ENCODE measurements at places on chromosomes 3 and 15.

DNA sequence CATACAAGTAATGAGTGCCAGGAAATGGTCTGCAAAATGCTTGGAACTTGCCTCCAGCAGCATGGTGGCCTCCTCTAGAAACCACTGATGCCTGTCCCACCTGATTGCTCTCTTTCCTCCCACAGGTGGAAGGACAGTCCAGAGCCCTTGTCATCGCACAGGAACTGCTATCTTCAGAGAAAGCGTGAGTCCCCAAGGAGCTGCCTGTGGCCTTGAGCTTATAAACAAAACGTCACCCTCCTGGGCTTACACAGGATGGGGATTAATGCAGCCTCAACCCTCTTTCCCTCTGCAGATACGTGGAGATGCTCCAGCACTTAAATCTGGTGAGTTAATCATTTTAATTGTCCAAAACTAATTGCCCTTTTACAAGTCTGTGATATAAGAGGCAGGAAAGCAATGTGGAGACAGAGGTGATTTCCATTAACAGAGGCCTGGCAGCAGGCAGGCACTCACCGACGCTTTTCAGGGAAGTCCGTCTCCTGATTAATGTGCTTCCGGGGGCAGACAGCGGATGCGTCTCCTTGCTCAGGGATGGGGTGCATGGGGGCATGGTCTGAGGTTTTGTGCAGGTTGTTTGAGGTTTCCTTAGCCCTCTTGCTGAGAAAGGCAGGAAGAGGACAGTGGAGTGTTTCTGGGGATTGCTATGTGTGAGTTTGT, 61.8 kb downstream of the FGD5 start:
- no peak for DNase-seq

DNA sequence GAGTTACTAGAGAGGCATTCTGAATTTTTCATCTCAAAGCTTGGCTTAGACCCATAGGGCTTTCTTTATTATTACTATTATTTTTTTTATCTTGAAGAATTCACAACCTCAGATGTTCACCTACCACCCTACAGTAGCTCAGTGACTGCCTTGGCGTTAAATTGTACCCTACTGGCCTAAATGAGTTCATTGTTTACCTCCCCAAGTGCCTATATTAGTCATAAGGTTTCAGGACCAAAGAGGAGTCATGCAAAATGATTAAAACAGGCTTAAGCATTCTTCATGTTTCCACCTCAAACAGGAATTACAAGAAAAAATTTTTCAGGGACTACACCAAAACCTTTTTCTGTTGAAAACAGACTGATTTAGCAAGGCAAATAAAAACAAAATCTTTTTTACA, 751.5 kb downstream of the SQOR start:
- DNase-seq = no peak

DNA sequence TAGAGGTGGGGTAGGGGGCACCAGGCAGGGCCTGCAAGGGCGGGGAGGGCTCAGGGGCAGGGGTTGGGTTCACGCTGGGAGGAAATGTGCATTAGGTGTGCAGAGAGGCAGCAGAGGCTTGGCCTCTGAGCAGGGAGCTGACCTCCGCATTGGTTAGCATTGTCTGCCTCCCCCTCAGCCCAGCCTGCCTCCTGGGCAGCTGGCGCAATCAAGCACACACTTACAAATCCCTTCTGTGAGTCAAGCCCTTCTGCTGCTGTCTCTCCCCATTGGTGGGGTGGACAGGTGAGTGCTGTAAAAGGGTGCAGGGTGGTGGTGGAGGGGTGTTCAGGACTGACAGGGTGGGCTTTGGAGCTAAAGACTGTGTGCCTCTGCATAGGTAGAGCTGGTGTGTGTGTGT, 9.3 kb downstream of the LOXL1 start:
- DNase-seq = no peak

GRCh38 chr3:175002732-175003143, 143.6 kb downstream of the NAALADL2 start:
- DNase-seq = no peak

GRCh38 chr15:67937153-67937761, 97.4 kb upstream of the RNU6-1 start:
- no peak for DNase-seq

DNA sequence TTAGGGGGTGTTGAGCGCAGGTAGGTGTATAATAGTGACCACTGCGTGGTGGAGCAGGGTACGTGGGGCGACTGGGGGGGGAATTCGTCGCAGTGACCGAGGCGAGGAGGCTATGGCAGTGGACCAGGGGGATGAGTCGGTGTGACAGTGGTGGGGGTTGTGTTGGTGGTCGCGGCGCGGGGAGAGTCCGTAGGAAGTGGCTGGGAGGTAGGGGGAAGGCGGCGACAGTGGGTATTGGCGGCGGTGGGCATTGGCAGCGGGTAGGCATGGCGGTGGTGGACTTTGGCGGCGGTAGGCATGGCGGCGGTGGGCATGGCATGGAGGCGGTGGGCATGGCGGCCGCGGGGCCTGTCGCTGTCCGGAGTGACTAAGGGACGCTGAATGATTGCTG, 739 bp downstream of the SNRPN start:
- peak; percentile 64 for DNase-seq

DNA sequence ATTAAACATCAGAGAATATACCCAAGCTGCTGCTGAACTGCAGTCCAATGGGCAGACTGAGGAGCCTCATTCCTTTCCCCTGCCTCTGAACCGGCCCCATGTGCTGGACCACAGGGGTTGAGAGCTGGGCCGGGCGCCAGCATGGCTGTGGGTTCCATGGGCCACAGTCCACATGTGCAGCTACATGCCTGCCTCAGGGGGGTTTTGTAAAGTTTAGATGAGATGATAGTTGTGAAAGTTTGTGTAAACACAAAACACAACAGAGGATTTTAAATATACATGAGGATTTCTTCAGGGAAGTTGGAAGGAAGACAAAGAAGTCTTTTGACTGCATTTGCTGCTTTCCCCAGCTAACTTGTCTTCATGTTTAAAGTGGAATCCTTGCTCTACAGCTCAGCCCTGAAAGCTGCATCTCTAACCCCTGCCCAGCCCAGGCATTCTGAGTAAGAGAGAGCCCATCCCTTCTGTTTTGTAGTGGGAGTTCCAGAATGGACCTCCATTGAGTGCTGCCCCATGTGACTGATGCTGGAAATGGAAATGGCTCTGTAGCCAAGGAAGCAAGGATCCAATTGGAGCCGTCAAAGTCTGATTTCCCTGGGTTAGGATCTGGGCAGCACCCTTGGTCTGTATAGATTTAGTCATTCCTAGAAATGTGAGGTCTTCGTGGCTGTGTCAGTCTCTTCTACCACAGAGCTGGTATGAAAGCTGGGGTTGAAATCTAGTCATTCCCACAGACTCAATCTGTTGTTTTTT, 17.5 kb downstream of the SLC12A8 start:
- DNase-seq = no peak

- DNase-seq = peak; percentile 81
These were observed 872 bp downstream of the DLEC1 start for GRCh38 chr3:38039899-38040261.

GRCh38 chr15:83100097-83100646, 7.3 kb upstream of the TM6SF1 start:
- DNase-seq = no peak

DNA sequence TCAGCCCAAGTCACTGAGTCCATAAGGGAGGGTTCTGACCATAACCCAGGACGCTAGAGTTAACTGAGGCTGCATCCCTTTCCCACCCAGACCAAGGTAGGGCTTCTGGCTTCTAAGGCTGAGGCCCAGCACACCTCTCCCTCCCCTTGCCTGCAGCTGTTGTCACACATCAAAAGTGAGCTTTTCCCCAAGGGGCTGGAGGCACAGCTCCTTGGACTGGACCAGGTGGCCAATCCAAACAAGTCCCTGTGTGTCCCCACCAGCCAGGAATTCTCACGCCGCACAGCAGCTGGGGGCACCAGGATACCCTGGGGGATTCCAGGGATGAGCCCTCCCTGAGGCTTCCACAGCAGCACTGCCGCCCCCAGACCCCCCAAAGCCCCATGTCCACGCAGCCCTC, 22.3 kb upstream of the ISLR2 start:
- peak; percentile 49 for DNase-seq

DNA sequence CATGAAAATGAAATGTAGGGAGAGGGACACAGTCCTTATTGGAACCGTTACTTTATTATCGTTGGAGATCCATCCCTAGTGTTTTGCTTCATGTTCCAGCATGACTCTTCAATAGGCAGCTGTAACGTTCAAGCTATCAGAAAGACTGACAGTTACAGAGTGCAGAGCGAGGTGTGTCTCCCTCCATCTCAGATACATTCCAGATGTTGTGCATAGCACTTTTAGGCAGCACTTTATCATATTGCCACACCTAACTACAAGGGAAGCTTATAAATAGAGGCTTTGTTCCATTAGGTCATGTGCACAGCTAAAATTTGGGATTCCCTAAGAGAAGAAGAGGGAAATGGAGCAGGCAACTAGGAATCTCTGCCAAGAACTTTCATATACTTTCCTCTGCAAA, 1009.6 kb downstream of the ROBO2 start:
- DNase-seq = no peak

- no peak for DNase-seq
These were observed 134.3 kb upstream of the PRR20G start for GRCh38 chr3:127421943-127422662.

GRCh38 chr3:72171463-72171881, 386.5 kb upstream of the PROK2 start:
- no peak for DNase-seq

GRCh38 chr3:30549600-30549999, 56.8 kb upstream of the TGFBR2 start:
- no peak for DNase-seq

- no peak for DNase-seq
These were observed 242.7 kb upstream of the TTC14 start for GRCh38 chr3:180359061-180359952.

GRCh38 chr3:141442446-141442845, 44.4 kb upstream of the RASA2 start:
- DNase-seq = no peak

GRCh38 chr3:25854635-25855034, 64.7 kb downstream of the OXSM start:
- DNase-seq = no peak

- DNase-seq = no peak
These were observed 1.2 kb downstream of the OSBPL11 start for GRCh38 chr3:125594125-125594524.

DNA sequence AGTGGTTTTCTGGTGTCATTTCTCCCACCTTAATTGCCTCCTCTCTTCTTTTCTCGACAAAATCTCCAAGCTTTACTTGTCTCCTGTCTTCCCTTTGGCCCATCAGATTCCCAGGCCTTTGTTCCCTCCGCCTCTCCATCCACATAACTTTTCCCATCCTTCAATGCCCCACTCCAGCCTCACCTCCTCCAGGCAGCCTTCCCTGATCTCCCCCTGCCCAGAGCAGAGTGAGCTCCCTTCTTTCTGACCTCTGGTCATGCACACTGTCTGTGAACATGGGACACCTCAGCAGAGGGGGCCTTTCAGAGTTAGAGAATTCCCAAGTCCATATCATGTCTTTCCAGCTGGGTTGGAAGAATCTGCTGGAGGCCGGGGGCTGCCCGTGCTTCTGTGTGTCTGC, 14.6 kb upstream of the SSUH2 start:
- no peak for DNase-seq

- no peak for DNase-seq
These were observed 6.8 kb upstream of the LDHAL6B start for GRCh38 chr15:59199626-59200465.

DNA sequence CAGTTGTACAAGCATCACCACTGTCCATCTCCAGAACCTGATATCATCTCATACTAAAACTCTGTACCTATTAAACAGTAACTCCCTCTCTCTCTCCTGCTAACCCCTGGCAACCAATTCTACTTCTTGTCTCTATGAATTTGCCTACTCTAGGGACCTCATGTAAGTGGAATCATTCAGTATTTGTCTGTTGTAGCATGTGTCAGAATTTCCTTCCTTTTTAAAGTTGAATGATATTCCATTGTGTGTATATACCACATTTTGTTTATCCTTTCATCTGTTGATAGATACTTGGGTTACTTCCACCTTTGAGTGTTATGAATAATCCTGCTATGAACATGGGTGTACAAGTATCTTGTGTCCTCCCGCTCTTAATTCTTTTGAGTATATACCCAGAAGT, 16.6 kb downstream of the ZNF592 start:
- no peak for DNase-seq

GRCh38 chr3:115551016-115551415, 72.3 kb upstream of the GAP43 start:
- no peak for DNase-seq

DNA sequence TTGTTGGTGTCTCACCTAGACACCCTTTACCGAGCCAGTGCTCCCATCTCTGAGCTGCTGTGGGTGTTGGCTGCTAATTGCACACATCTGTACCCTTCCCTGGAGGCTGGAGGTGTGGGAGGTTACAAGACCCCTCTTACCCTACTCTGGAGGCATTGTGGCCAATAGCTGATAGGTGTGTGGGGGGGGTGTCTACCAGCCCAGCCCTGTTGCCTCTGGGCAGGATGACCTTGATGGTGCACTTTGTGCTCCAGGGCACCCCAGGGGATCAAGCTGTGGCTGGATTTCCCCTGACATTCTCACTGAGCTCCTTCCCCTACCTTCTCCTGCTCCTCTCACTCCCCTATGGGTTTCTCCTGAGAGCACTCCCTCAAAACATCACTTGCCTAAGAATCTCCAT, 104.7 kb upstream of the ADPGK start:
- DNase-seq = no peak

DNA sequence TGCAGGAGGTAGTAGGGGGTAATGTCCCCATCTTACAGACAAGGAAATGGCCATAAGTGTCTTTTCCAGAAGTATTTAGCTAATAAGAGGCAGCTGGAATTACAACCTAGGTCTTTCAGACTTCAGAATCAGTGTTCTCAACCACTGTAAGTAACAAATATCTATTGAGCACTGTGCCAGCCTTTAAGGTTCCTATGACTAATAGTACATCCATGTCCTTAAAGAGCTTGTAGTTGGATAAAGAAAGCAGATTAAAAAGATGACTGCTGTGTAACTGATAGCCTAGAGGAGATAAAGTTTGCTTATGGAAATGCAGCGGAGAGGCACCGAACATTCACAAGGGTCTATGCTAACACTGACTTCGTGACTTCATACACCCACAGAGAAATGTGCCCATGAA, 136.0 kb downstream of the KCNMB2 start:
- no peak for DNase-seq

DNA sequence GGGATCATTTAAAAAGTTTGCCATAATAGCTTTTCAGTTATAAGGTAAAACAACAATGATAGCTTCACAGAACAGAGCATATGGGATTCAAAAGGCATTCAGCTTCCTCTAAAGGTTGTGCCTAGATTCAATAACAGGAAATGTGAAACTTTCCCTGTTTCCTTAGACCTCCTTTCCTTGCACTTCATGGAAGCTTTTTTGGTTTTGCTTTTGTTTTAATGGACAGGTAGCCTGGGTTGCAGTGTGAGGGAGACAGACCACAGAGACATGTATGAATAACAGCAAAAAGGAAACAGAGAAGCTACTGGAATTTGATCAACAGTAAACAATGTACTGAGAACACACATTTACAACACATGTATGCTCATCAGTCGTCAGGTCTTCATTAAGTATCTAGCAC, 2.3 kb upstream of the TNFAIP8L3 start:
- DNase-seq = no peak

- no peak for DNase-seq
These were observed 471 bp downstream of the NKIRAS1 start for GRCh38 chr3:23916152-23916885.

Data from upper lobe of right lung (tissue), 1 donor.